ENCODE measurements at places on chromosomes 4 and X. TPM values are rescaled to one million over a fixed set of nuclear protein-coding genes. Genes with fewer than 3 reads are reported as not detected.

The GAB3 gene
- total RNA-seq = 3.5 TPM

The TDO2 gene
- not detected for total RNA-seq

The GPAT3 gene
- 4.5 TPM for total RNA-seq

The TRO gene
- total RNA-seq = 0.84 TPM
